Coronary artery (tissue), 2 donors: ENCODE measurements at places on chromosomes 1 and 21.

DNA sequence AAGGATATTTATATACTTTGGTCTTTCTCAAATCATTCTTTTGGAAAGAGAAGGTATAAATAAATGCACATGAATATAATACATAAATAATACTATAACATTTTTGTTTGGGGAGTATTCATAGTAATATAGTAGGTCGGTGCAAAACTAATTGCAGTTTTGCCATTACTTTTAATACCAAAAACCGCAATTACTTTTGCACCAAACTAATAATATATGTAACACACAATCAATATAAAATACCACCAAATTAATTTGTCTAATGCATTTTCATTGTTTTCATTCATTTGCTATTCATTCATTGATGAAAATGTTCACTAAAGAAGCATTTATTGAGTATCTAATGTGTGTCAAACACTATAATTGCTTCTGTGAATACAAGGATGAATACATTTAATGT is 219.0 kb downstream of the RWDD3 start:
- no peak for DNase-seq

GRCh38 chr1:17587693-17588047 is 48.2 kb downstream of the ARHGEF10L start:
- no peak for DNase-seq

- no peak for DNase-seq
Measured at GRCh38 chr21:14687268-14687625, 141.1 kb upstream of the SAMSN1 start.

DNA sequence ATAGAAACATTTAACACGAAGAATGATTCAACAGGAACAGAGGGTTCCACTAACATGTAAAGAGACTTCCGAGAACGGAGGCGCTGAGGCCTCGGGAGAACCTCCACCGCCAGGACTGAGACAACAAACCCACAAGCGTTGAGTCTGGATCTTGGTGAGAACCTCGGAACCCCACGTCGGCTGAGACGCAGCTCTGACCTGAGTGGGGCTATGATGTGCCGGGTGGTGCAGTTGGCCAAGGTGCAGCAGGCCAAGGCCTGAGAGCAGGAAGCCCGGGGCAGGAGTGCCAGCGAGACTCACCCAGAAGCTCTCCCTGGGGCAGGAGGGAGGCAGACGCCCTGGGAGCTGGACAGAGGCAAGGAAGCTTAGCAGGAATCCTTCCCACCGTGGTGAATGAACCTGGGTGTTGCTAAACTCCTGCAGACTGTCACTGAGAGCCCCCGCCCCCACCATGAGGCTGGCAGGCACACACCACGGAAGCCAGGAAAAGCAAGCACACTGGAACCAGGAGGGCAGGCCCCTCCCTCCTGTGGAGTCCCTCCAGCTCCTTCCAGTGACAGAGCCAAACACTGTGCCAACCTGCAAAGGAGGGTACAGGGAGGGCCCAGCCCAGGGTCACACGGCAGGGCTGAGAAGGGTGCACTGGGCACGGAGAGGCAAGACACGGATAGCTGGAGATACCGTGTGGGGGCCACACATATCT is 34.8 kb downstream of the WDR4 start:
- no peak for DNase-seq

- DNase-seq = no peak
Measured at GRCh38 chr1:60822252-60822651, 260.1 kb upstream of the NFIA start.

GRCh38 chr1:99482286-99482685 is 163.6 kb upstream of the PALMD start:
- DNase-seq = no peak

DNA sequence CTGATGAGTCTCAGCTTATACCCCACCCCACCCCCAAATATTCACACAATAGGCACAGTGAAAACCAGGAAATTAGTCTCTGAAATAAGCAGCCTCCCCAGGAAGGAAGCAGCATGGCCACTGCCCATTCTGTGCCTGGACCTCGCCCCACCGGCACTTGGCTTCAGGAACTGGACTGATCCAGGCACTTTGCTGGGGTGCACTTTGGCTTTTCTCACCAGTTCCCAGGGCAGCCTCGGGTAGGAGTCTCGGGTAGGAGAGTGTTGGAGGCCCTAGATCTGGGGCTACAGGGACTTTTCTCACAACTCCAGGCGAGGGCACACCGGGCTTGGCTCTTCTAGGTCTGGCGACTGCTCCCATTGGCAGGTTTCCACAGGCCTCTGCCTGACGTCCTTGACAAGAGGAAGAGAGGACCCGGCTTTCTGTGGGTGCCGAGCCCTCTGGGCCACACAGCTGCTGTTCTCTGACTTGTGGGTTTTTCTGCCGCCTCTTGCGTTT is 18.7 kb downstream of the ADARB1 start:
- DNase-seq = no peak

DNA sequence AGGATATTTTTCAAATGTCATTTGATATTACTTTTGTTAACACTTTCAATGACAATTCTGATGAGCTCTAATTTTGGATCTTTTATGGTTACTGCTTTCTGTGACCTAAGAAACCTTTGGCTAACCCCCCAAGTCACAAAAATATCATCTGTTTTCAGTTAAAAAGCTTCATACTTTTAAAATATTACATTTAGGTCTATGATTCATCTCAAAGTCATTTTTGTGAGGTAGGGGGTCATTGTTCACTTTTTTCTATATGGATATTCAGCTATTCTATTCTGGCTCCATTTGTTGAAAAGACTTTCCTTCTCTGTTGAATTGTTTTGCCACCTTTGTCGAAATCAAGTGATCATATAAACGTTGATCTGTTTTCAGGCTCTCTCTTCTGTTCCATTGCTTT is 44.8 kb downstream of the UCHL5 start:
- DNase-seq = no peak

DNA sequence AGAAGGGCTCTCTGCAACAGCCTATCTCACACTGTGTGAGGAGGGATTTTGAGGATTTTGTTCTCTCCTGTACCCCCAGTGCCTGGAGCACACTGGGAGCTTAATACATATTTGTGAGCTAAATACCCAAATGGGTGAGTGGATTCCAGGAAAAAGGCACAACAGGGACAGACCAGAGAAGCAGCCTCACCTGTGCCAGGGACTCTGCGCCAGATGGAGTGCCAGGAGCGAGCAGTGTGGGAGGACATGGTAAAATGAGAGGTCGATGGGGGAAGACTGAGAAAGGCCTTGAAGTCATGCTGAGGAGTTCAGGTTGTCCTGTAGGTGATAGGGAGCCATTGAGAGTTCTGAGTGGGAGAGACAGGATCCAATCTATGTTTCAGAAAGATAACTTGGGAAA is 11.0 kb upstream of the KCNA2 start:
- DNase-seq = no peak

DNA sequence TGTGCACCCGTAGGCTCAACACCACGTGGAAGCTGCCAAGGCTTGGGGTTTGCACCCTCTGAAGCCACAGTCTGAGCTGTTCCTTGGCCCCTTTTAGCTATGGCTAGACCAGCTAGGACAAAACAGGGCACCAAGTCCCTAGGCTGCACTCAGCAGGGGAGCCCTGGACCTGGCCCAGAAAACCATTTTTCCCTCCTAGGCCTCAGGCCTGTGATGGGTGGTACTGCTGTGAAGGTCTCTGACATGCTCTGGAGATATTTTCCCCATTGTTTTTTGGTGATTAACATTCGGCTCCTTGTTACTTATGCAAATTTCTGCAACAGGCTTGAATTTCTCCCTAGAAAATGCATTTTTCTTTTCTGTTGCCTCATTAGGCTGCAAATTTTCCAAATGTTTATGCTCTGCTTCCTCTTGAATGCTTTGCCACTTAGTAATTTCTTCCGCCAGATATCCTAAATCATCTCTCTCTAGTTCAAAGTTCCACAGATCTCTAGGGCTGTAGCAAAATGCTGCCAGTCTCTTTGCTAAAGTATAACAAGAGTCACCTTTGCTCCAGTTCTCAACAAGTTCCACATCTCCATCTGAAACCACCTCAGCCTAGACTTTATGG is 69.0 kb upstream of the KRTAP19-8 start:
- DNase-seq = no peak

DNA sequence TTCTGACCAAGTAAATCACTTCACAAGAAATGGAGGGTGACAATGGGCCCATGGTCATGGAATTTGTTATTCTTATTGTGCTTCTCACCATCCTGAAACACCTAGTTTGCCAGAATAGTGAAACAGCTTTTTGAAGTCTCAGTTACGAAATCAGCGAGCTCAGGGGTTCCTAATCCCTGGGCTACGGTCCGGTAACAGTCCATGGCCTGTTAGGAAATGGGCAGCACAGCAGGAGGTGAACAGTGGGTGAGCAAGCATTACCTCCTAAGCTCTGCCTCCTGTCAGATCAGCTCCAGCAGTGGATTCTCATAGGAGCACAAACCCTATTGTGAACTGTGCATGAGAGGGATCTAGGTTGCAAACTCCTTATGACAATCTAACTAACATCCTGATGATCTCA is 1356.3 kb downstream of the KCNT2 start:
- no peak for DNase-seq

DNA sequence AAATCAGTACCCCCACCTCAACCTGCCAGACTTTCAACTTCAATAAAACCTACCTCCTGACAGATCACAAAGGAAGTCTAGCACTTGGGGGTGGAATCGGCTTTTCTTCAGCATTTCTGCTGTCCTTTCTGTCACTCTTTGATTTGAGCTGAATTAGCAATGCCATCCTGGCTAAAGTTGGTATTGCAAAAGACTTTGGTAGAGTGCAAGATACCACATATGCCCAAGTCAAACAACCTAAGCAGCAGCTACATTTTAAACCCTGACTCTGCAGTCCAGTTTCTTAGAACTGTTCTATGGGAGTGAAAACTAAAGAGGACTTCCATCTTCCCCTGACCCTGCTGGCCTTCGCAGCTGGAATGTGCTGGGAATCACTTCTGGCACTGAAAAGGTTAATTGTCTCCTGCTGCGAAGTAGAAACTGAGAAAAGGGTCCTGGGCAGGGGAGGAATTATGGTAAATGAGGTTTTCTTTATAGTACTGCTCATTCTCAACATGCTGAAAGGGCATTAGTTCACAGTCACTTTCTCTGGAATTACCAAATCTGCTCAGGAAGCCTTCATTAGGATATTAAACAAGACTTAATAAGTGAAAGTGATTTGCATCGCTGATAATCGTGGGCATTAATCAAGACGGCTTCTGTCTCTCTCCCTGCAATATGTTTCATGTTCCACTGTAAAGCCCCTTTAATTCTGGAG is 126.2 kb upstream of the SMYD2 start:
- DNase-seq = no peak

DNA sequence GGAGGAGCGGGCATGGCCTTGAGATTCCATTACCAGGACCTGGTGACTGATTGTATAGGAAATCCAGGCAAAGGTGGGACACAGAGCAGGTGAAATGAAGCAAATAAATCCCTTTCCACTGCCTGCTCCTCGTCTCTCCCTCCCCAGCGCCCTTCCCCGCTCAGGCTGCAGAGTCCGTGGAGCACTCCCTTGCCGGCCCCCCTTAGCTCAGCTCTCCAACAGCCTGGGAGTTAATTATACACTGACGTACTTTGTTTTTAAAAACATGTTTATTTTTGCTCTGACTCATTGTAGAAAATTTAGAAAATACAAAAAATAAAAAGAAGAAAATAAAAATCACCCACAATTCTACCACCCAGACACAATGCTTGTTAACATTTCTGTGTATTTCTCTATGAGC is 61.7 kb downstream of the LGR6 start:
- no peak for DNase-seq

DNA sequence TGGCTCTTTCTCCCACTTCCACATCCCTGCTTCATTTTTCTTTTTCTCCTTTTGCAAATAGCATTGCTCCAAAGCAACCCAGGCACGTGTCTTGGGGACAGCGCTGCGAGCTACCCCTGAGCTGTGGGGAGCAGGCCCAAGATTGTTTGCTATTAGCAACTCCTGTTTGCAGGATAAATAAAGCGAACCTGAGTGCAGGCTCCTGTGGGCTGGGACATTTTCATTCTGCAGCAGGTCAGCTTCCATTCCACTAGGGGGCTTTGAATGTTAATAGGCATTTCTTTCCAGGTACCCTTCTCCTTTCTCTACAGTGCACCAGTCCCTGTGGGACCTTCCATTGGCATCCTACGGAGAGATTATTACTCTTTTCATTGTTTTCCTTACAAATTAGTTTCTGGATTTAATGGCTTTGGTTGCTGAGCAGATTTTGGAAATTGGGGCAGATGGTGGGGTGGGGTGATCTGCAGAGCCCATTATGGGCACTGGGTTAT is 54.0 kb downstream of the OLFML3 start:
- no peak for DNase-seq

GRCh38 chr21:45870851-45871615 is 110.5 kb upstream of the COL6A1 start:
- DNase-seq = no peak
